ENCODE measurements at places on chromosomes 4 and X.

DNA sequence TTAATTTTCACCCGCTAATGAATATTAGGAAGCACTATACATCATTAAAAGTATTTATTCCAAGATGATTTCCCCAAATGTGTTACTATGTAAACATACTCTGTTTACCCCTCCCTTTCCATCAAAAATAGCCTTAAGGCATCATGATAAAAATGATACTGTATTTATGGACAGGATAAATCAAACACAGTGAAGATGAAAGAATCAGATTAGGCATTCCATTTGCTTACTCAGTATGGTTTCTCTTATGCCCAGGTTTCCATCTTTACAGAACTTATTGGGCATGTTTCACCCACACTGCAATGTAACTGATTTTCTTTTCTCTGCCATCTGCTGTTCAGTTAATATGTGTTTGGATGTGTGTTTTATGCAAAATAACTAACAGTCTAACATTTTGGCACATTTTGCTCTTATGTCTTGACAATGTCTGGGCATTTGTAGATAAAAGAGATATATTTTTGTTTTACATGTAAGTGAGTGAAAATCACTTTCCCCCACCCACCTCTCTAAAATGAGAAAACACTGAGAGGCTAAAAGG is 445.2 kb downstream of the RPA4 start:
- DNase-seq = no peak

- no peak for DNase-seq
Observed at GRCh38 chr4:22240814-22241213, 275.1 kb downstream of the ADGRA3 start.

DNA sequence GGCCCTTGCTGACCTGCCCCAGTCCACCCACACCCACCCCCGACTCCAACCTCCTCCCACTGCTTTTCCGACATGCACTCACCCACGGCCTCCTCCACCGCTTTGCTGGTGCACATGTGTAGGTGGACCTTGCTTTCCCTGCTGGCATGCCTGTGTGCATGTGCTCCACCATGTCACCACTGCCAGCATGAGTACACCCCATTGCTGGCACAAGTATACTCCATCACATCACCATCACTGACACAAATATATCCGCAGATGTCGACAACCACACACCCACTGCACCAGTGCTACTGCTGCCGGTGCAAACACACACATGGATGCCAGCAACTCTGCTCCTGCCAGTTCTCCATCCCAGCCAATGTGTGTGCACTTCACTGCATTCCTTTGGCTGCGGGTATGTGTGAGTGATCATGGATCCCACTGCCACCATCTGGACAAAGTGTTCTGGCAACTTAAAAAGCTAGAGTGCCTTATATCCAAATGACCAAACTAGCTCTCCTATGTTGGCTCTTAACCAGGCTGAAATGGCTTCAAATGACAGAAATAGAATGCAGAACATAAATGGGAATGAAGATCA is 1072.3 kb downstream of the RAPGEF2 start:
- DNase-seq = no peak

DNA sequence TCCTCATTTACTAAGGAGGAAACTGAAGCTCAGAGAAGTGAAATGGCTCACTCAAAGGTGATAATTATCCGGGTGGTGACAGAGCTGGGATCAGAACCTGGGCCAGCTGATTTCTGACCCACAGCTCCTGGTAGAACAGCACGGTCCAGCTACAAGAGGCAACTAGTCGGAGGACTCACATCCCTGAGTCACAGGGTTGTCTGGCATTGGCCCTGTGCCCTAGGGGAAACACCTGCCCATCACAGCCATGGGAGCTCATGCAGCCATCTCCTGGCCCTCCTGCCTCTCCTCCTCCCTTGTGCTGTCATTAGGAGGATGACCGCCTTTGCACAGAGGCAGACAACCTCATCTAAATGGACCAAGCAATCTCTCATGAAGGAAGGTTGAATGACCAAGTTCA is 115.2 kb upstream of the TSPAN5 start:
- no peak for DNase-seq

DNA sequence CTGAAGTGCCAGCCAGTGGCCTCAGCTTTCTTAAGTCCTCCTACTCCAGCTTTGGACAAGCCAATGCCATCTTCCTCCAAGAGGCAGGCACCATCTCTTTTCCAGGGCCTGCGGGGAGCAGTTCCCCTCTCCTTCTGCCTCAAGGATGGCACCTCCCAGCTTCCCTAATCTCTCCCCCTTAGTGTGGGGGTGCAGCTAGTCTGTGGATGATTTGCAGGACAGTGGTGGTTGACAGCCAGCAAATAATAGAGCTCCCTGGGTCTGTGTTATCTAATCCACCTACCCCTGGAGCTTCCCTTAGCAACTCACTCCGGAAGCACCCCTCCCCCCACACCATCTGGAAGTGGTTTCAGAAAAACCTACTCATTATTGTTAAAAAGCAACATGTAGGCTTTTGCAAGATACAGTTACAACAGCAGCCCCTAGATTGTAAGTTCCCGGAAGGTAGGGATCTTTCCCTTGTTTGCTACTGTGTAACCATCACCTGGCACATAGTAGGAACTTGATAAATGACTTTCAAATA is 247.1 kb downstream of the BCOR start:
- DNase-seq = peak; percentile 23

DNA sequence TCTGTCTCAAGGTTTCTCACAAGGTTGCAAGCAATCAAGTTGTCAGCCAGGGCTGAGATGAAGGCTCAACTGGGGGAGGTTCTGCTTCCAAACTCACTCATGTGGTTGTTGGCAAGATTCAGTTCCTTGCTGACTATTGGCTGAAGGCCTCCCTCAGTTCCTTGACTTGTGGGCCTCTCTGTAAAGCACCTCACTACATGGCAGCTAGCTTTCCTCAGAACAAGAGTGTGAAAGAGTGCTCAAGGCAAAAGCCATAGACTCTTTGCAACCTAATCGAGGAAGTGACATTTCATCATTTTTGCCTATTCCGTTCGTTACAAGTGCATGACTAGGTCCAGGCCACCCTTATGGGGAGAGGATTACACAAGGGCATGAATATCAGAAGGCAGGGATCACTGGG is 52.0 kb downstream of the CXorf58 start:
- no peak for DNase-seq

DNA sequence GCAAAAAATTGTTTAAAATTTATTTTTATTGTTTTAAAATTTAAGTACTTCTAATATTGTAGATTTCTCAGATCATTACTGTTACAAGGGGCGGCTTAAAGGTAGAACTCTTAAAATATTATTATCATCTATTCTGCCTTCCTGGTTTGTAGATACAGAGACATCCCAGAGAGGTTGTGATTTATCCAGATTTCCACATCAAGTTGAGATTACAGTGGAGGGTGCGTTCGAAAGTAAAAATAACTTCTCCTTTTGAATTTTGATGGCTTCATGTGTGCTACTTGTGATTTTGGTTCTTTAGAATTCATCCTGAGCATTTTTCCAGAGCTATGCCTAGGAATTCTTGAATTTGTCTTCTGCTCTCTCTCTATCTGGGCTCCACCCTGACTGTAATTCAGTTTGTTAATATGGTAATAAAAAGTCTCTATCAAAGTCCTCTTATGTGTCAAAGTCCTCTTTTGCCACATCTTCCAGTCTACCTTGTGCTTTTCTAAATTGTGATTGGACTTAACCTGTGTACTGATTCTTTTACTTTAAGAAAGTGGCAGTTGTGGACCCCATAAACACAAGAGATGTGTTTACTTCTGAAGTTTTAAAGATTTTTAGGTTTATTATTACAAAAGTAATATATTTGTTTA is 37.2 kb downstream of the CLCN3 start:
- DNase-seq = no peak

DNA sequence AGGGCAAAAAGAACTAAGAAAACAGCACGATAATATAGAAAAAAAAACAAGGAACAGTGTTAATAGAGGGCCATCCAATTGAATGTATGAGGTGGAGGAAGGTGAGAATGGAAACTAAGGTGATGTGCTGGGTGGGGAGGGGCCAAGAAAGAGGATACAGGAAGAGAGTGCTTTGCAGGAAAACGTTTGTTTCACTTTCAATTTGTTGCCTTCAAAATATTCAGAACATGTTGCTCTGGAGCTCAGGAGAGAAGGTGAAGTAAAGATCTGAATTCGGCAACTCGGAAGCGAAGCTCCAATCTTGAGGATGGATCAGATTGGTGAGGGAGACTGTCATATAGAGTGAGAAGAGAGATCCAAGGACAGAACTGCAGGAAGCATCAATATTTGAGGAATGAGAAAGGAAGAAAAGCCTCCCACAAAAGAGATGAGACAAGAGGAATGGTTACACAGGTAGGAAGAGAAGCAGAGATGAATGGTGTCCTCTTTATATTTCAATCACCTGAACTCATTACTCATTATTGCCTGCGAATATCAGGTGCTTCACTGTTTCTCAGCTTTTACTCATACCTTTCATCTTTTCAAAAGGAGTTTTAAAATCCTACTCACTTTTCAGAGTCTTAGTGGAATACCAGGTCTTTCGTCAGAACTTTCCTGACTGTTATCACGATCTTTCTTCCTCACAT is 14.7 kb upstream of the SEC24D start:
- DNase-seq = no peak

DNA sequence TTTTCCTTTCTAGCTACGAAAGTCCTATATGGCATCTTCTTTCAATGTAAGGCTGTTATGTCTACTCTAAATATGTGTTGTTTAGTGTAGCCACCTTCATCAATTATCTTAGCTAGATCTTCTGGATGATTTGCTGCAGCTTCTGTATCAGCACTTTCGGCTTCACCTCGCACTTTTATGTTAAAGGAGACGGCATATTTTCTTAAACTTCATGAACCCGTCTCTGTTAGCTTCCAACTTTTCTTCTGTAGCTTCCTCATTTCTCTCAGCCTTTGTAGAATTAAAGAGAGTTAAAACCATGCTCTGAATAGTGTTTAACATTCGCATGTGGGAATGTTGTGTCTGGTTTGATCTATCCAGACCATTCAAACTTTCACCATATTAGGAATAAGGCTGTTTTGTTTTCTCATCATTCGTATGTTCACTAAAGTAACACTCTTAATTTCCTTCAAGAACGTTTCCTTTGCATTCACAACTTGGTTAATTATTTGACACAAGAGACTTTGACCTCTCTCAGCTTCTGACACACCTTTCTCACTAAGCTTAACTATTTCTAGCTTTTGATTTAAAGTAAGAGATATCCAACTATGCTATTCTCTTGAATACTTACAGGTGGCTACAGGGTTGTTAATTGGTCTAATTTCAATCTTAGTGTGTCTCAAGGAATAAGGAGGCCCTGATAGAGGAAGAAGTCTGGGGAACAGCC is 476.8 kb downstream of the GABRG1 start:
- no peak for DNase-seq

- DNase-seq = no peak
Observed at GRCh38 chr4:47221721-47222120, 190.4 kb downstream of the GABRB1 start.

GRCh38 chrX:78712336-78712735 is 35.2 kb upstream of the LPAR4 start:
- DNase-seq = no peak

- DNase-seq = no peak
Observed at GRCh38 chr4:183355405-183355804, 33.2 kb upstream of the CLDN24 start.

DNA sequence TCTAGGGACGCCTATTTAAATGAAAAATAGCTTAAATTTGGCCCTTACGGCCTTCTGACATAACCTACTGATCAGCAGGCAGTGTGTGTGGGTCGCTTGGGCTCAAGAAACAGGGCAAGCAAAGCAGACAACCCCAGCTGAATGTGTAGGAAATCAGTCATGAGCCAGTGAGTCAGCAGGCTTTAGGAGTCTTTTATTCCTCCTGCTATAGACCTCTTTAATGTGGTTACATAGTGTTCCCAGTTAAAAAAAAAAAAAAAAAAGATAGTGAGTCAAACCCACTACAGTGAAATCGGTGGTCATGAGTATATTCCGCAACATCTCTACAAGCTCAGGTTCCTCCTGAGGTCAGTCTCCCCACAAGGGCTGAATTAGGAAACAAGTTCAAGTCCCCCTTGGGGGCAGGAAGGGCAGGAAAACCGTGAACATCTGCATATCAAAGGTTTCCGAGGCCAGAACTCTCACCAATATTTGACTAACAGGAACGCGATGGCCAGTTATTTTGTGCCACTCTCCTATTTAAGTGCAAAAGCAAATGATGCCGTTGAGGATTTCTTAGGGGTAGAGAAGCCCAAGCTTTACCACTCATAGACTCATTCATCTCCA is 32.7 kb downstream of the ACSL1 start:
- no peak for DNase-seq

GRCh38 chr4:74858921-74859562 is 64.7 kb upstream of the BTC start:
- no peak for DNase-seq

DNA sequence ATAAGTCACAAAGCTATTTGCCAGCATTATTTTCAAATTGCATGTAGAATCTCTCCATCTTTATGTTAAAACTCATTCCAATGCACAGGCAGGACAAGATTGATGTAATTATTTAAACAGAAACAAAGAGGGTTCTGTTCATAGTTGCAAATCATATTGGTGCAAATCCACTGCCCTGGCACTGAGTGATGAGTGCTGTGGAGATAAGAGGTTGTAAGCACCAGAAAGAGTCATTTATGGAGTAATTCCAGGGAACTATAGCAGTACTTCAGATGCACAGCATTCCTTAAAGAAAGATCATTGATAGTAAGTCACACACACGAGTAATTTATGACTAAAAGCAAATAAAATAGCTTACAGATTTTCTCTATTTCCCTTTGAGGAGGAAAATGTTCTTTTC is 337.7 kb upstream of the CTSO start:
- no peak for DNase-seq

- no peak for DNase-seq
Observed at GRCh38 chrX:70432936-70433847, 10.1 kb downstream of the GDPD2 start.

- DNase-seq = no peak
Observed at GRCh38 chrX:97344724-97345123, 461.0 kb downstream of the RPA4 start.

DNA sequence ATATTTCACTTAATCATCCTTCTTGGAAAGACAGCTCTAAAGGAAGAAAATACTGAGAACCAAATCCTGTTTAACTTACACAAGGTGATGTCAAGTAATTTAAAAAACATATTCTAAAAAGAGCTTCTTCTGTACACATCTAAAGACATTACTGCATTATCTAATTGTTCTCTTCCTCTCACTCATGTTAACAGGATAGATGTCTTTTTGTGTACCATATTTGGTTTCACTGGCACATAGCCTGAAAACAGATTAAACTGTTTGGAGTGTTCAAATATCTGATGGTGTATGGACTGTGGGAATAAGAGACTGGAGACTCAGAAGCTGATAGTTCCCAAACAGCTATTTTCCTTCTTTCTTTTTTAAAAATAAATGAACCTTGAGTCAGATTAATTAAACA is 213.3 kb upstream of the MAB21L2 start:
- DNase-seq = no peak
